ENCODE measurements at places on chromosomes 11 and 22.

DNA sequence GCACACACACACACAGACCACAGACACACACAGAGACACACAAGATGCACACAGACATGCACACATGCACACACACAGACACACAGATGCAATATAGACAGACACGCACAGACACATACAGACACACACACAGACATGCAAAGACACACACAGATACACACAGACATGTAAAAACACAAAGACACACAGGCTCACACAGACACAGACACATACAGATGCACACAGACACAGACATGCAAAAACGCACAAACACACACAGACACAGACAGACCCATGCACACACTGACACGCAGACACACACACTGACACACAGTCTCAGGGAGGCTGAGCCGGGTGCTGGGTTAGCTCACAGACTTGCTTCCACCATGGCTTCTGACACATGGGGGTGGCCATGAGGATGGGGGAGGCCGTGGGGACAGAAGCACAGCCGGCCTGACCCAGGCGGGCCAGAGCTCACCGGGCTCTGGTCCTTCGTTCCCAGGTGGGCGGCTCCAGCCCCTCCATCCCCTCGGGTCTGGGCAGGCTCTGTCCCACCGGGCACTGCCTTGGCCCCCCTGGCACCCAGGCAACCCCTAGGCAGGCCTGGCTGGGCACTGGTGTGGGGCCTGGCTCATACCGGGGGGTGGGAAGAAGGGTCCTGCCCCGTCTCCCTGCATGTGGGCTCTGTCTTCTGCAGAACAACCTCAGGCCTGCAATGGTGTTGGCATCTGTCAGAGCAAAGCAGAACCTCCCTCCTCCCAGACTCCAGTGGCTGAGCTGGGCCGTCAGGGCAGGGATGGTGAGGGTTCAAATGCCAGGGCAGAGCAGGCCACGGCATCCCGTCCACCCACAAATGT is 1489.5 kb downstream of the BRD1 start:
- no peak for DNase-seq

GRCh38 chr11:76745561-76746207 is 37.5 kb upstream of the TSKU start:
- DNase-seq = no peak

DNA sequence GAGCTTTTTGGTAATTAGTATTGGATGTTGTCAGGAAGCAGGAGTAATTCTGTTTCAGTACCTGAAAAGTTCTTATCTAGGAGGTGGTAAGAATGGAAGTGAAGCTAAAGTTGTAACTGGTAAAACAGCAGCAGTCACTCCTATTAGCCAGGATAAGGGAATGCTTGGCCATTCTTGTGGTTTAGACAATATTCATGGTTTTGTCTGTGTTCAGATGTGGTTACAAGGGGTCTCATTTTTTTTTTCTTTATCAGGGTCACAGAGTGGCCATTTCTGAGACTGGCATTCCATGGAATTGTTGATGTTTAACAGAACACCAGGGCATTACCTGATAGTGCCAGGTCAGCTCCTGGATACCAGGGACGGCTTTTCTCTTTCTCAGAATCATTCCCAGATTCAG is 23.8 kb downstream of the TAF1D start:
- DNase-seq = no peak

GRCh38 chr22:46593211-46593681 is 26.9 kb upstream of the GRAMD4 start:
- no peak for DNase-seq

- DNase-seq = no peak
Measured at GRCh38 chr11:112296044-112296443, 35.4 kb upstream of the PLET1 start.

GRCh38 chr11:104098555-104098954 is 62.1 kb downstream of the DDI1 start:
- no peak for DNase-seq

DNA sequence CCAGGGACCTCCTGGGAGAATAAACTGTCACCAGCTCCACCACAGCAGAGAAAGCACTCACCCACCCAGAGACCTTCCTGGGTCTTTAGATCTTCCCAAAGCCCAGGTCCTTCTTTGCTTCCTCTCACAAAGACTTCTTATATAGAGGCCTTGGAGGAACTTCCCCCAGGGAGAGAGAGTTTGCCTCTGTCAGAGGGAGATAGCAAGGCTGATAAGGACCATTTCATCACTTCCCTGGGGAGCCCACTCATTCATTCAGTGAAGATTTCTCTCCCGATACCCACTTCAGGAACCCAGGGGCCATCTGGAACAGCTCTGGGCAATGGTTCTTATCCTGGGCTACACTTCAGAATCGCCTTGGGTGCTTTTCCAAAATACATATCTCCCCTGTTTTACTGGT is at the start of gene PRG2:
TSS of gene PRG2 (minus strand) at position 116 of the 400 bp plus-strand sequence. CDS start 706 bp downstream, outside the sequence.
- DNase-seq = no peak

DNA sequence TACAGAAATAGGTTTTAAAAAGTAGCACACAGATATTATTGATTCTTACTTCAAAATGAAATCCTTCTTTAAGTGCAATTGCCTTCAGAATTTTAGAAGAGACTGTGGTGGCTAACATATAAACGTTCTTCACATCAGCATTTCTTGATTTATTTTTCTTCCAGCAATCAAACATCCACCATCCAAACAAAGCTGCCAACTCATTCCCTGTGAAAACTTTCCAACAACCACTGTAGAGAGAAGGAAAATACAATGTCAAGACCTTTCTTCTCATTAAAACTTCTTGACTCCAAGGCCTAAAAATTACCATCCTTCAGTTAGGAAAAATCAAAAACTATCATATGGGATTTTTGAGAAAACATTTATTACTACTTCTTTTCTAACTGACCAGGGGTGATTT is 34.0 kb upstream of the P4HA3 start:
- DNase-seq = no peak

DNA sequence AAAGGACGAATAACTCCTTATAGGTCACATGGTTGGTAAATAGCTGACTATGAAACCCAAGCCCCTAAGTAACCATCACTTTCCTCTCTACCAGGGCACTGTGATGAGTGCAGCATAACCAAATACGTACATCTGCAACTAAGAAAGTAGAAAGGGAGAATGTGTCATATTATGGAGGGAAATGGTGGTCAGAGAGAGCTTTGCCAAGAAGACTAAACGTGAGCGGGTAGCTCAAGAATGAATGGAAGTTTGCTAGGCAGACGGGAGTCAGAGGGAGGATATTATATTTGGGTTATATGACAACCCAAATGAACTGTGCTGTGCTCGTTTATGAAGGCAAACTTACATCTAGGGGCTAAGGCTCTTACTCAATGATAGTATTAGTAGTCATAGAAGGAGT is 537.3 kb downstream of the OPCML start:
- no peak for DNase-seq

DNA sequence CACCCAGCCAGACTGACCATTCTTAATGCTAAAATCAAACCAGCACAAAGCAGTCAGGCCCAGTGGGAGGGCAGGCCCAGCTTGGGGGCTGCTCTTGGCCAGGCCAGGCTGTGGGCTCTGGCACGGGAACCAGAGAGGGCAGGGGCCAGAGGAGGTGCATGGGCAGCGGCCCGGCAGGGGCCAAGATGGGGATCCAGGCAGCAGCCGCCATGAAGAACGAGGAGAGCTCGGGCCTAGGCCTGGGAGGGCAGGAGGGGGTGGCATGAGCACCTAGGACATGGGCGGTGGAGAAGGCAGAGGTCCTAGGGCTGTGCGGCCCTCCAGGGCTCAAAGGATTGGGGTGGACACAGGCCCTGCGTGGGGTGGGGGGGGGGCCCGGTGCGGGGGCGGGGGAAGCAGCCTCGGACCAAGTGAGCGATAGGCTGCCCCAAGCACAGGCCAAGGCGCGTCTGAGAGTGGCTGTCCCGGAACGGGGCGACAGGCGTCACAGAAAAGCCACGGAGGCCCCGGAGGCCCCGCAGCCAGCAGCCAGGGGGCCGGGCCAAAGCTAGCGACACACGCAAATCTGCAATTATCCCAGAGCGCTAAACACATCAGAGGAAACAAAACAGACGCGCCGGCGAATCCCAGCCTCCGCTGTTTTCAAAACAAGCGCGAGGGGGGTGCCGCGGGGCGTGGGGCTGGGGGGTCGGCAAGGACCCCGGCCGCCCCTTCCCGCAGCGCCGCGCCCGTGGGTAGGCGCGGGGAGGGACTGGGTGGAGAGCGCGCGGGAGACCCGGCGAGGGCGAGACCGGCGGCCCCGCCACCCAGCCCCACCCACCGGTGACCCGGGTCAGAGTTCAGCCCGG is 8.3 kb downstream of the PLXNB2 start:
- no peak for DNase-seq
